ENCODE measurements at places on chromosomes 11 and 22.

GRCh38 chr11:44623731-44624491 lies 58.4 kb downstream of the CD82 start:
- no peak for DNase-seq

DNA sequence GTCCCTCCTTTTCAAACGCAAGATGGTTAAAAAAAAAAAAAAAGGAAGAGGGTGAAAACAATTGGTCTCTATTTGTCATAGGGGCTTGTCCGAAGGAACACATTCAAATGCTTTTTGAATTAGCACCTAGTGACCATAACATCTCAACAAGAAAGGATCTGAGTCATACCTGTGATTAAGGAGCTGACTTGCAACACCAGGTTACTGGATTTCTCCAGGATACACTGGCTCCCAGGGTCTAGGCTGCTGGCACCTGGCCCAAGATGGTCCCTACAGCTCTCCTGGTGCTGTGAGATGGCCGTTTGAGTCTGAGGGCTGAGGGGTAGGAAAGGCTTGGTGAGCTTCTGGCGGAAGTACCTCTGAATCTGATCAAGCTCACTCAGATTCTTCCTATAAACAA lies 28.4 kb upstream of the UCP3 start:
- DNase-seq, result no peak

GRCh38 chr11:18329196-18329870 lies 7.0 kb downstream of the GTF2H1 start:
- DNase-seq, result no peak

DNA sequence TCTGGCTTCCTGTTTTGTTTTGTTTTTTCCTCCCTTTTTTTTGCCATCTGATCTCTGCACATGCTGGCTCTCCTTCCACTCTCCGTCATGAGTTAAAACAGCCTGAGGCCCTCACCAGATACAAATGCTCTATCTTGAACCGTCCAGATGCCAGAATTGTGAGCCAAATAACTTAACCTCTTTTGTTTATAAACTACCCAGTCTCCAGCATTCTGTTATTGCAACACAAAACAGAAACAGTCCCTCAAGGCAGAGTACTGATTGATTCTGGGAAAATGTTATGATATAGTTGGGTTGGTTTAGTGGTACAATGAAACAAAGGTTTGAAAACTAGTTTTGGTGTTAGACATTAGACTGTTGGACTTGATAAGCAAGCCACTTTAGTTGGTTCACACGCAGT lies 1390.0 kb upstream of the RAG2 start:
- DNase-seq, result no peak

DNA sequence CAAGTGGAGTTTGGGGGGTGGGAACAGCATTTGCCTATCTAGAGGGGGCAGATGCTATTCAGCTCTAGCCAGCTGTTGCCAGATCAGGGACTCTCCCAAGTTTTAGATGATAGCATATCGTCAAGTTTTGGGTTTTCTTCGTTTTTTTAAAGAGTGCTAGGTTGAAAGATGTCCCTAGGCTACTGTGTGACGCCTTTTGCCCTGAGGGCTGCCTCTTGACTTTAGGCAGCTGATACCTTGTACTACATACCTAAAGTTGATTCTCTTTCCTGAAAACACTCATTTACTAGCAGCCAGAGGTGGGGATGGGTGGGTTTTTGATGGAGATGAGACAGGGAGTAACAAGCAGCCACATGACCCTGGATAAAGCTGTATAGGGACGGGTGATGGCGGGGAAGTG lies 87.1 kb downstream of the ABTB2 start:
- DNase-seq, result no peak

DNA sequence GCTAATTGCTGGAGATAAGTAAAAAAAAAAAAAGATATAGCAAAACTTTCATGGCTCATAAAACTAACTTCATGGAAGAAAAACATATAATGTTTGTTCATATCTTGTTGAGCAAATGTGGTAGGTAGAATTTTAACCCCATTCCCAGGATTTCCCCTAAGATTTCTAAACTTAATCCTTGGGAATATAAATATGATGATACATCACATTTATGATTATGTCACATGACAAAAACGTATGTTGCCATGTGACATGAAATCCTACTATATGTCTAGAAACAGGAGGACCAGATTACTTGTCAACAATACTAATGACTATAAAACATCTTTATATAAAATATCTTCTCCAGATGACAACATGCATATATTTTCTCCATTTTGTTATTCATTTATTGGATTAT lies 679.0 kb upstream of the LRRC4C start:
- DNase-seq, result no peak

DNA sequence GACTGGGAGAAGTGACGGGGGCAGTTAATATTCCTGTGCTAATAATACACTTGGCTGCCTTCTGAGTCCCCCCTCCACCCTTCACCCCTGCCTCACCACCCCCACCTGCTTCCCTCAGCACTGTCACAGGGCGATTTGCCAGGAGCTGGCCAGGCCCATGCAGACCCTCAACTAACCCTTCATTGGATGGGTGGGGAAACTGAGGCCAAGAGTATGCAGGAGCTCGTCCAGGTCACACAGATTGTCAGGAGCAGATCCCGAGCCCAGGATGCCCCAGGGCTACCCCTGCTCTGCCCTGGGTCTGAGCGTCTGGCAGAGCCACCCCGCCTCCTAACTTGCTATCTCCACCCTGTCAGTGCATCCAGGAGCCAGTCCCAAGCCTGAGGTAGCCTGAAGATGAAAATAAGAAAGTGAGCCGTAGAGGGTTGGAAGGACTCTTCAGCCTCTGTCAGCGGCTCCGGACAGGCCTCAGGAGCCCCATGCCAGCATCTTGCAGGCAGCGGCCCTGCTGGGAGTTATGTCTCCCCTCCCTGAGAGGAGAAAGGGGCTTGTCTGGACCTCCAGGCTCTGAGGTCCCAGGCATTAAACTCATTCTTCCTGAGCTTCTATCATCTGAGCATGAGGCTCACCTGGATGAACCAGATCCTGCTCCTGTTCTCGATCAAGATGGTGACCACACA lies 6.2 kb downstream of the TPBGL start:
- no peak for DNase-seq

- no peak for DNase-seq
Measured at GRCh38 chr11:95248666-95249467, 17.9 kb upstream of the SESN3 start.

GRCh38 chr11:10500757-10501684 lies 40.0 kb downstream of the RNF141 start:
- DNase-seq, result no peak

- peak; percentile 63 for DNase-seq
Measured at GRCh38 chr11:13335319-13335718, 57.7 kb downstream of the BMAL1 start.

GRCh38 chr22:38843201-38843656 lies 599 bp downstream of the NPTXR start:
- peak; percentile 32 for DNase-seq

DNA sequence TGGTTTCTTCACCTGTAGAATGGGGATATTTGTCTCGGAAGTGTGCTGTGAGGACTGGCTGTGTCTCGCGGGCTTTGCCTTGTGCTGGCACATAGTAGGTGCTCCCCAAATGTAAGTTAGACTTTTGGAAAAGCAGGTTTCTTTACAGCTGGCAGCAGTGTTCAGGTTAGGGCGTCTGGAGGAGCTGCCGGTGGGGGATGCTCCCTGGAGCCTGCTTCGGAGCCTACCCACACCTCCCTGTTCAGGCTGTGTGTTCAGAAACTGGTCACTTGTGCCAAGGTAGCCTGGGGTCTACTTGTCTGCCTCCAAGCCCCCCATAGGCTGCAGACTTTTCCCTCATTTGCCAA lies 60.0 kb downstream of the OTOG start:
- DNase-seq, result no peak

- DNase-seq, result no peak
Measured at GRCh38 chr11:75737314-75737713, 19.7 kb downstream of the MOGAT2 start.

DNA sequence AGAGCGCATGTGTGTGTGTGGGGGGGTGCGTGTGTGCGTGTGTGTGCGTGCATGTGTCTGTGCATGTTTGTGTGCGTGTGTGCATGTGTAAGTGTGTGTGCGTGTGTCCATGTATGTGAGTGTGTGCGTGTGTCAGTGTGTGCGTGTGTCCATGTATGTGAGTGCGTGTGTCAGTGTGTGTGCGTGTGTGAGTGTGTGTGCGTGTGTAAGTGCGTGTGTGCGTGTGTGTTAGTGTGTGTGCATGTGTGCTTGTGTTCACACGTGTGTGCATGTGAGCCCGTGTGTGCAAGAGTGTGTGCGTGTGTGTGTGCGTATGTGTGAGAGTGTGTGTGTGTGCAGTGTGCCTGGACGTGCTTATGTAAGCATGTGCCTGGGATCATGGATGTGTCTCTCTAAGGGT lies 14.7 kb upstream of the APOL6 start:
- no peak for DNase-seq

DNA sequence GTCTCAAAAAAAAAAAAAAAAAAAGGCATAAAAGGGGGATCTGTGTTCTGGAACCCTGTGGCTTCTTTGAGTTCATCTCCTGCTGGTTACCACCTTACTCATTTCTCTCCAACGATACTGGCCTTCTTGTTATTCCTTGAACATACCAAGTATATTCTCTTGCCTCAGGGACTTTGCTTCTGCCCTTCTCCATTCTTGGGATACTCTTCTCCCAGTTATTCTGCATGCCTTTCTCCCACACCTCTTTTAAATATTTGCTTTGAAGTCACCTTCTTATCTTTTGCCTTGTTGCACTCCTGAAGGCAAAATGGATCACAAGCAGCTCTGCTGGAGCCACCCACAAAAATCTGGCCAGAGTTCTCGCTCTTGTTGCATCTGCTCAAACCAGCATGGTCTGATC lies 76.0 kb upstream of the RRM1 start:
- DNase-seq, result no peak

- no peak for DNase-seq
Measured at GRCh38 chr22:25757686-25758085, 15.7 kb downstream of the MYO18B start.

DNA sequence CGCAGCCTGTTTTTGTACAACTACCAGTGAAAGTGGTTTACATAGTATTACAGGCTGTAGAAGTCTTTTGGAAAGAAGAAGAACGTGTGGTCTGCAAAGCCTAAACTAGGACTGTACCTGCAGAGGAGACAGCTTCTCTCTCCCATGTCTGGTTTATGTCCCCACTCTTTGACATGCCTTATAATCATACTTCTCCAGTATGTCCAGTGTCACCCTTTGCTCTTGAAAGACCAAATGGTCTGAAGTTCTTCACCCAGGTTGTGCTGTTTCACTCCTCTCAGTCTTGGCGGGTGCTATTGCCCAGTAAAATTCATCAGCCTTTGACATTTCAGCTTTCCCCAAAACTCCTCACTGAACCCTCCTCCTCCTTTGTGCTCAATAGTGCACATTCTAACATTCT lies 676.0 kb upstream of the TENM4 start:
- DNase-seq, result no peak
